AG08396 (cell line): ENCODE measurements at places on chromosomes 6 and 20.
A peak's percentile ranks its signal among the peaks of the same experiment; 100 is the strongest.

DNA sequence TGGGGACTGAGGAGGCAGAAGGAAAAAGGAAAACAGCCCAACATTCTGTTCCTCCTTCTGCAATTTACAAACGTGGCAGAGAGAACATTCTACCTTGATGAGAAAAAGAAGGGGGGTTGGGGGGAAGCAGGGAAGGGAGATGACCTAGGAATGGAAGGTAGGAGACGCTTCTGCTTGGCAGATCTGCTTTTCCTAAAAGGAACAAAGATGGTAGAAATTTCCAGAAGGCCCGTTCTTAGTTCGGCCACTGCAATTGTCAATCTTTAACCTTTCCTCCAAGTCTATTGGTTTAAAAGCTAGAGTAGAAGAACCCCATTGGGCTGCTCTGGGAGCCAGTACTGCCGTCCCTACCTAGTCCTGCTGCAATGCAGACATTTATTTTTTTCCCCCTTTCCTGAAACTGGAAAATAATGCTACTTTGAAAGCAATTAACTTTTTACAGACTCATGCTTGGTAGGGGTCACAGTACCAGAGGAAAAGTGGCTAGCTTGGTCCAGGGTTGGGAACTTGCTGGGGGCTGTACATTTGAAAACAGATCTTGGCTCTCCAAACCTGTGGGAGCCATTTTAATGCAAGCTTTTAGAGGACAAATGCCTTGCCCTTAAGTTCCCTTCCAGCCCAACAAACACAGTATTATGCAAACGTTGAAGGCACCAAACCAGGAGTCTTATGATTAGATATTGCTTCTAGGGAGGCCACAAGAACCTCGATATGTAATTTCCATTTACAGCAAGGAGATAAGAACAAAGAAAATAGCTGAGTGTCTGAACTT is 2.6 kb downstream of the ZMYND8 start:
- DNase-seq = no peak

- peak; percentile 52 for DNase-seq
Observed at GRCh38 chr20:44646641-44647274, 4.7 kb downstream of the ADA start.

DNA sequence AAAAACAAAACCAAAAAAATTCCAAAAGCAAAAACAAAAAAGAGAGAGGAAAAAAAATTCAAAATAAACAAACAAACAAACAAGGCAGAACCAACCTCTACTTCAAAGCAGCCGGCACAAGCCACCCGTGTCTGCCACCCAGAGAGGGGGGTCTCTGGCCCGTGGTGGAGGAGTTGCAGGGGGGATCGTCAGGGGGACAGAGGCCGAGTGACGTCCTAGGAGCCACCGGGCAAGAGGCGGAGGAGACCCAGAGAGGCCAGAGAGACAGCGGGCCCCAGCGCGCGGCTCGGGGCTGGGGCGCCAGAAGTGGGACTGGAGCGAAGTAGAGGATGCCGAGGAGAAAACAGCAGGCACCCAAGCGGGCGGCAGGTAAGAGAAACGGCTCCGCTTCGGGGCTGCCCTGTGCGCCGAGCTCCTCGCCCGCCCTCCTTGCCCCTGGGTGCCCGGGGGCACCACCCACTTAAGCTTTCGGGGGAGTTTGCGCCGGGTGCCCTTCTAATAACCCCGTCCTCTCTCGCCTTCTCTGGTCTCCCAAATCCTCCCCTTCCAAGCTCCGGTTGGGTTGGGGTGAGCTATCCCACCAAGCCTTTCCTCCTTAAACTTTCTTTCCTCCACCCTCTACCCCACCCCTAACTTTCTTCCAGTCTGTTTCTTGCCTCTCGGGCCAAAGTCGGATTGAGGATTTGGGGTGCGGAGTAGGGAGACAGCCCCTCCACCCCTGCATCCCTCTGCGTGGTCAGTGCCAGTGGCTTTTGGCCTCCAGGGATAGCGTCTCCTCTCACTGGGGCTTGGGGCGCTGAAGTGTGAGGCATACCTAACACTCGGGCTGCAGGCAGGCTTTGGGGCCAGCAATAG is 1.0 kb downstream of the TSHZ2 start:
- no peak for DNase-seq

DNA sequence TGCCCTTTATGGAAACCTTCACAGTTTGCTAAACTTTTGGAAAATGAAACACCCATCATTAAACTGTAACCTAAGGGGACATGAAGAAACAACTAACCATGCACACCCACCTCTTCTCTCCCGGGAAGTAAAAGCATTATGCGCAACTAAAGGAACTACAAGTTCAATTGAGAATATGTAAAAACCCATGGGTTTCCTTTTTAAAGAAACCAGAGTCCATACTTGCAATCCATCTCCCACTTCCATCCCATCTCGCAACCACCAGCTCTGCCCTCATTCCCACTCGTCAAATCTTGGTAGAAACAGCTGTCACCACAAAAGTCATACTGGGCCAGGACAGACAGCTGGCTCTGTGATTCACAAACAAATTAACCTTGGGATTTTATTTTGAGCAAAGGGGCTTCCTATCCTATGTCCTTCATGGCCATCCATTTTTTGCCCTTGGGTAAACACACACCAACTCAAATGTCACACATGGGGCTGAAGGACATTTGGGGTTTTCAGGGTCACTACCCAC is 81.5 kb downstream of the HAO1 start:
- DNase-seq = no peak

GRCh38 chr6:13248053-13248452 is 80.3 kb downstream of the TBC1D7 start:
- DNase-seq = peak; percentile 6

DNA sequence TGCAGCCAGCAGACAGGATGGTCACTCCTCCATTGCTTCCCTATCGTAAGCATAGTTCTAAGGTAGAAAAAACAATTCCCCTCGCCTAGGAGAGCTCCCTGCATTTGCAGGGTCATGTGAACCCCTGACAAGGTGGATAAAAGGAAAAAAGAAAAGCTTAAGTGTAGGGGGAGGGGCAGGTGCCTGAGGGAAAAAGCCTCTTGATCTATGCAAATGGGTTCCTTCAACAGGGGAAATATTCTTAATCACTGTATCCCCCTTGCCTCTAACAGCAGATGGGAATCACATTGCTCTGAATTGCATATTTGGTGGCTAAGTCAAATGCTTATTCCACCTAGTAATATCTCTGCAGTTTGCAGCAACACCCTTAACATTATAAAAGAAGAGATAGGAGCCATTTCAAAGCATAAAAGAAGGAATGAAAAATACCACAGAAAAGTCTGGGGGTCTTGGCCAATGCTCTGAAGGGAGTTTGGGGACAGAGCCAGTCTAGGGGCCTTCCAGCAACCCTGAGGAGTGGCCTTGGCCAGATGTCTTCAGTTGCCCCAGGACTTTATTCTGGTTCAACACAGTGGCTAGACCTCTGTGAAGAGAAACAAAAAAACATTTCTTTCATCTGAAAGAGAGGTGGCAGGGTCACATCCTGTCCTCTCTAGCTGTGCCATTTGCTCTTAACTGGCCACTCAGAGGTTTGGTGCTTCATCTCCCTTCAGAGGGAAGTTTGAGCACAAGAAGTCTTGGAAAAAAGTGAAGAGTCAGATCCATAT is 660.4 kb upstream of the GJE1 start:
- no peak for DNase-seq

- no peak for DNase-seq
Observed at GRCh38 chr6:146341493-146342230, 202.0 kb upstream of the RAB32 start.

DNA sequence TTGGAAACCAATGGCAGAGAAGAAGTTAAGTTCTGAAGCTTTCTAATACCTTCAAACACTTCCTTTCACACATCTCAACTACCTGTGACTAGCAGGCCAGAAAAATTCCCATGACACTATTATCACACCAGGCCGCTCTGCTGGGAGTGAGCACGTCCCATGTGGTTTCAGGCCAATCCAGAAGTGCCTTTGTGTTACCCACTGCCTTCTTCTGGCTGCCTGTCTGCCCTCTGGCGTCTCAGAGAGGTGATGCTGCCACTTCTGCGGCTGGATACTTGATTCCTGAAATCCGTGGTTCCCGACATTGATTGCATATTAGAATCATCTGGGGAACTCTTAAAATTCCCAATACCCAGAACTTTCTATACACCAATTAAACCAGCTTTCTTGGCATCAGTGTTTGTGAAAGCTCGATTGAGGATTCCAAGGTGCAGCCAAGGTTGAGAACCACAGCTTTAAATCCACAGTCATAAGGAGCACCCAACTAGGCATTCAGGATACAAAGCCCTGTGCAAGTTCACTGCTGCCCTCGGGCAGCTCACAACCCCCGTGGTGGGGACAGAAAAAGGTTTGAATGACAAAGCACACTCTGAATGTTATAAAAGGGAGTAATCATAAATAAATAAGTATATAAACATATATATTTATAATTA is 65.6 kb downstream of the STMND1 start:
- DNase-seq = peak; percentile 29
